Activated T-cell treated with anti-CD3 and anti-CD28 coated beads, Interleukin-2, amount 50 U/mL, for 24 hours (primary cell): ENCODE measurements at places on chromosomes 6 and 20.
A peak's percentile ranks its signal among the peaks of the same experiment; 100 is the strongest.

GRCh38 chr6:14270925-14271788, 153.6 kb downstream of the CD83 start:
- peak; percentile 68 for DNase-seq

GRCh38 chr6:80263585-80263984, 157.1 kb downstream of the BCKDHB start:
- no peak for DNase-seq

GRCh38 chr20:52830598-52830997, 141.6 kb upstream of the TSHZ2 start:
- no peak for DNase-seq

- DNase-seq = no peak
Observed at GRCh38 chr6:55524441-55524840, 54.6 kb downstream of the HMGCLL1 start.

DNA sequence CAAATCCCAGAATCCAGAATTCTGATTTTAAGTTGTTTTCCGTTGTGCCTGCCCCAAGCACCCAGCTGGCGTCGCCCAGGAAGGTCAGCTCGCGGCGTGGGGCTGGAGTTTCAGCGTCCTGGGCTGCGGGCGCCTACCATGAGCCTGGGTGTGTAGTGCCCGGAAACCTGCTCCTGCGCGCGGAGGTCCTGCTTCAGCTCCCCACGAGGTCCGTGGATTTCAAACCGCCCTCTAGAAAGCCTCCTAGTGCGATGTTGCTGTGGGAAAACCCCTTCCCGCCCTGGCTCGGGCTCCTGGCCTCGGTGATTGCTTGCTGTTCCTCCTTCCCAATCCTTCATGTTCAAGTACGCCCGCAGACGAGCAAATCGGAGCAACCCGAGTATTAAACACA, 51.3 kb upstream of the NRN1 start:
- no peak for DNase-seq

- no peak for DNase-seq
Observed at GRCh38 chr6:87951751-87952150, 95.9 kb upstream of the SPACA1 start.

GRCh38 chr6:141562186-141562811, 570.4 kb upstream of the GJE1 start:
- peak; percentile 40 for DNase-seq

DNA sequence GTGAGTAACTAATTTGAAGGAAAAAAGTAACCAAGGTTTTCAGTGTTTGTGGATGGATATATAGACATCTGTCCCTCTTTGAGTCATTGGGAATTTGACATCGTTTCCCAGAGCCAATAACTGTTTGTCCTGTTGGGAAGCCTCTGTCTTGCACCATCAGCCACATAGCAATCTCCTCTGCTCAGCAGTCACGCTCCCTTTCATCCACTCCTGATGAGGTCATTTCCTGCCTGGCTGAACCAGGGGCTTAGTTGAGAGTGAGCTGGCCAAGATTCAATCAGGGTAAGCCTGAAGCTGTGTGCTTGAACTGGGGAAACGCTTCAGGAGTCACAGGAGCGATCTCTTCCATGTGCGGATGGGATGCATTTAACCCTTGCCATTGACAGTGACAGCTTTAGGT, 121.5 kb upstream of the FOXQ1 start:
- no peak for DNase-seq

DNA sequence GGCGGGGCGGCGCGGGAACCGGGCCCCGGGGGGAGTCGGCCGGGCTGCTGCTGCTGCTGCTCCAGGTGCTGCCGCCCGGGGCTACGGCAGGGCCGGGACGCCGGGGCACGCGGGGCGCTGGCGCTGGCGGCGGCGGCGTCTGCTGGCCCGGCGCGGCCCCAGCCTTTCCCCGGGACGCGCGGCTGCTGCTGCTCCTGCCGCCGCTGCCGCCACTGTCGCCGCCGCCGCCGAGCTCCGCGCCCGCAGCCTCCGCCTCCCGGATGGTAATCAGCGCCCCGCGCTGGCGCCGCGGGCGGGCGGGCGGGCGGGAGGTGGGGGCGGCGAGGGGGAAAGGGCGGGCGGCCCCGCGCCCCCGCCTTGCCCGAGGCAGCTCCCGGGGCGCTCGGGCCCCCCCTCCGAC, 306 bp downstream of the EBF4 start:
- no peak for DNase-seq

GRCh38 chr6:24340998-24341938, 16.6 kb downstream of the DCDC2 start:
- no peak for DNase-seq

DNA sequence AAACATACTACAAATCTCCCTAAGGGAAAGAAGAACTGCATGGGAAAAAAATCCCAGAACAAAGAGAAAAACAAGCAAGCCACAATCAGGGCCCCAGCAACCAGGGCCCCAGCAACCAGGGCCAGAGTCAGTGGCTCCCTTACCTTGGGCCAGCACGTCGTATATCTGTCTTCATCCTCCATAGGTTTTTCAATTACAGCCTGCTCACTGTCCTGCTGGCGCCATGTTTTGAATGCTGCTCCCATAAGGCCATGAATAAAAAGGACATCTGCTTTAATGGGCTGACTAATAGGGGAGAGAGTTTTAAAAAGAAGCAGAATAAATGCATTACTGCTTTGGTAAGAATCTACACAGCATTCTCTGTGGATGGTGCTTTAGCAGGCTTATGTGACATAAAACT, 49.2 kb downstream of the SERAC1 start:
- DNase-seq = no peak

DNA sequence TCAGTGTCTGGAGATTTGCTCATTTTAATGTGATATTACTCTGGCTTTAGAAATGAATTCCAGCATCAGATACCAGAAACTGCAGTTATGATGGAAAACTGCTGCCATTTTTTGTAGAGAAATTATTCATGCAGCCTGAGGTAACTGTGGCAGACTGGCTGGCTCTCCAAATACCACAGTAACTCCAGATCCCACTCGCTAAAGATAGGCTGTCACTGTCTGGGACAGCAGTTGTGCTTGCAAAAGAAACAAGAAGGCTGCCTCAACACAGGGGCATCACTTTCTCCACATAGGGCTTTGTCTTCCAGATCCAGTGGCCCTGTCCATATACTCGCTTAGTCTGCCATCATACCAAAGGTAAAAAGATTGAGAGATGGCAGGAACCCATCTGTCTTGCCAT, 52.7 kb downstream of the FAM184A start:
- no peak for DNase-seq

- no peak for DNase-seq
Observed at GRCh38 chr6:3744211-3744900, 7.2 kb downstream of the PXDC1 start.

DNA sequence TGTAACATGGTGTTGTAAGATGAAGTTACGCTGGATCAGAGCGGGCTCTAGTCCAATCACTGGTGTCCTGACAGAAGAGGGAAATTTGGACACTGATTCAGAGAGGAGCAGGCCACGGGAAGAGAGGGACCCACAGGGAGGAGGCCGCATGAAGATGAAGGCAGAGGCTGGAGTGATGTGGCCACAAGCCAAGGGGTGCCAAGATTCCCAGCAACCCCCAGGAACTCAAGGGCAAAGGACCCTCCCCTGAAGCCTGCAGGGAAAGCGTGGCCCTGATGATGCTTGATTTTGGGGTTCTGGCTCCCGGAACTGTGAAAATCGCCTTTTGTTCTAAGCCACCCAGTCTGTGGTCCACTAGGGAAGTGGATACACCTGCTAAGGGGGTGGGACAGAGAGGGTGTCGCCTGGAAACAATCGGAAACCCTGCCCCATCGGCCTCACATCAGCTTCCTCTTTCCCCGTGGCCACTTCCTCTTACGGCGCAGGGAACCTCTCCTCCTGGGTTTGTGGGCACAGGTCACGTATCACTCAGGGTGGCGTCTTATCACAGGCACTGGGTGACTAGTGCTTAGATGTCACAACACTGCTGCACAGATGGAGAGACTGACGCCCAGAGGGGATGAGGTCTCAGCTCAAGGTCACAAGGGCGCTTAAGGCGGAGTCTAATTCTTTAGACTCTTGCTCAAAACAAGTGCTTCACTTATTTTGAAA, 58.0 kb downstream of the SULF2 start:
- peak; percentile 75 for DNase-seq

DNA sequence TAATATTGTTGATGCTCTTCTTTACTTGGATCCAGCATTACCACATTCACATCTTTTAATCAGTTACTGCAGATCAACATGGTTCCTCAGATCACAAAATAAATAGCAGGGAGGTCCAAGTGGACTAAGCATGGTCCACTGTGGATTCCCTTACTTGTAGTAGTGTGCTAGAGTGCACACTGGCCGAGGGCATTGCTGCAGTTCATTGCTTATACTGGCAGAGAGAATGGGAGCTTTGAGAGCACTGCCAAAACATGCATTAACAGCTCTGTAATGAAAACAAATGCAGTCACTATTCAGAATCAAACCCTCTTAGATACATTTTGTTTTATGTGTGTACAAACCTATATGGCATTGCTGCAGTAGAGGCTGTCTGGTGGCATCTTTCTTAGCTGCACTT, 471.5 kb downstream of the CD109 start:
- no peak for DNase-seq

DNA sequence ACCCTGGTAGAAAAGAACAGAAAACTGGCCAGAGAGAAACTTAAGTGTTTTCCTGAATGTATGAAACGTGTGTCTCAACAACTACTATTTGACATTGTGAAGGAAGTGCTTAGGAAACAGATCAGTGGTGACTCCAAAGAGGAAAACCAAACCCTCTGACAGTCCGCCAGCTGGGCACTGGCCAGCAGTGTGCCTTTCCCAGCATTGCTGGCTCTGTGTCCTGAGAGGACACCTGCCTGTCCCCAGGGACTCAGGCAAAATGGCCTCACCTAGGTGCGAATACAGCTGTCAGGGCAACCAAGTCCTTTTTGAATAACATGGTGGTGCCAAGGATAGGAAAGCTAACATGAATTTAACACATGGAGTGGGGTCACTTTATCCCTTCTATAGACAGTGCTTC, 72.5 kb downstream of the NDUFAF5 start:
- DNase-seq = no peak

GRCh38 chr6:107673076-107673494, 151.0 kb downstream of the SCML4 start:
- DNase-seq = no peak

GRCh38 chr6:155958550-155958949, 502.9 kb upstream of the NOX3 start:
- no peak for DNase-seq

- no peak for DNase-seq
Observed at GRCh38 chr6:144613859-144614258, 328.7 kb downstream of the UTRN start.

GRCh38 chr6:131949620-131949908, 1.6 kb downstream of the CCN2 start:
- DNase-seq = no peak

DNA sequence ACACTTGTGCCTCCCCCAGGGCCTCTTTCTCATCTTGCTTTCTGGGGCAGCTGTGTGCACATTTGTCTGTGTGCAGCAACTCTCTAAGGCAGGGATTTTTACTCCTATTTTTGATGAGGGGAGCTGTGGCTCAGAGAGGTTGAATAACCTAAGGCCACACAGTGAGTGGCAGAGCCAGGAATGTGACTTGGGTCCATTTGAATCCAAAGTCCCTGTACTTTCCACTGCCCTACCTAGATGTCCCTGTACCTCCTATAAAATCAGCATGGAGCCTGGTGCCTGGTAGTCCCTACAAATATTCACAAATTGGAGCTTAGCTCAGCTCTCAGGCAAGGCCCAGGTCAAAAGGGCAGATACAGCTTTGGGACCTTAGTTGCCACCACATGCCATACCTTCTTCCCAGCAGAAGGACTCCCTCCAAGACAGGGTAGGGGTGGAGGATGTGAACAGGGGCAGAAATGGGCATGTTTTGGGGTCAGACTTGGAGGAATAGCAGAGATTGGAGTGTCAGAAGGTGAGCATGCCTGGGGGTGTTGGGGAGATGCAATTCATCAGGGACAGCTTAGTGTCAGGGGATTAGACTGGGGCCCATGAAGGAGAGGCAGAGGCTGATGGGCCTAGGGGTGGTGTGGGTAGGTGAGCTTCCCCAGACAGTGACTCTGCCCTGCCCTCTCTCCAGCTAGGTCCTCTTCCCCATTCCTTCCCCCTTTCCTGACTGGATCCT, 4.1 kb upstream of the VEGFA start:
- no peak for DNase-seq

DNA sequence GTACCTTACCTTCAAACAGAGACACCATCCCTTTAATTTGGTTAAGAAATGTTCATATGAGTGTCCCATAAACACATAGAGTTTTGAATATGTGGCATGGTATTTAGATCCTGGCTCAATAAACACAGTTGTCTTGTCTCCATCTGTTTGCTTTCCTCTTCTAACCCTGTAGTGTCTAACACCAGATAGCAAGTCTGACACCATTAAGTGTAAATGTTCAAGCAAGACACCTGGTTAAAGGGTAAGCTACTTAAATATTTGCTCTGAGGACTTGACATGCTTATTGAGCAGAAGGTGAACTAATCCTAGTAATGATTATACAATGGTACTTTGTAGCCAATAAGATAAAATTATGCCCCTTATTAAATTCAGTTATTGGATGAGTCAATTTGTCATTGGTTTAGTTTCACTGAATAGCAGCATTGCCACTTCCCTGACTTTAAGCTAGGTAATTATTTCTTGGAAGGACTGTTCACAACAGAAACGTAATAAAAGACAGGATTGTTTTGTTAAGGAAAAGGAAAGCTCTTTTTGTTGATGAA, 26.9 kb upstream of the GOPC start:
- DNase-seq = no peak

- no peak for DNase-seq
Observed at GRCh38 chr6:52400313-52401041, 19.7 kb upstream of the EFHC1 start.

- no peak for DNase-seq
Observed at GRCh38 chr6:139639507-139639906, 265.1 kb upstream of the CITED2 start.

DNA sequence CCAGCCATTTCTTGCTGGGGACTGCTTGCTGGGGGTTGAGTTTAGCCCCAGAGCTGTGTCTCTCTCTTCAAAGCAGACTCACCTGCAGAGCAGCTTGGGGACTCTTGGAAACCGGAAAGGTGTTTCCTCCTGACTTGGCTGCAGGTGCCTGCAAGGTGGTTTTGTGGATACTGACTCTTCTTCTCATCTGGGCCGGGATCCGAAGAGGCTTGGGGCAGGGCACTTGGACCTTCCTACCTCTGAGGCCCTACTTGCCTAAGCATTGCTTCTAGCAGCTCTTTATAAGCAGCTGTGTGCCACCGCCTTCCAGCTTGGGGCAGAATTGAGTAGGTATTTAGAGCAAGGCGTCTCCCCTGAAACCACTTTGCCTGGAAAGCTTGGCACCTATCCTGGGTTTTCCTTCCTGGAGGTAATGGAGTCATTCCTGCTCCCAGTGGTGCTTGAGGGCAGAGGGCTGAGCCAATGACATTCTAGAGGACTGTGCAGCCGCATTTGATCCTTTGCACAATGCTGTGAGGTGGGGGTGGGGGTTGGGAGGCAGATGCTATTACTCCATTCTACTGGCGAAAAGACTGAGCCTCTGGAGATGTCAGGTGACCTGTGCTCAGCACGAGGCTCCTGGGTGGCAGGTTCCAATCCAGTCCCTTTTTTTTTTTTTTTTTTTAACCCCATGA, 3.4 kb upstream of the CTSZ start:
- DNase-seq = peak; percentile 28

- DNase-seq = no peak
Observed at GRCh38 chr6:47357827-47358226, 48.1 kb upstream of the TNFRSF21 start.
